ENCODE measurements at places on chromosomes 2 and 18.

- DNase-seq: no peak
Measured at GRCh38 chr18:77114415-77115191, 18.0 kb downstream of the MBP start.

- no peak for DNase-seq
Measured at GRCh38 chr2:163753726-163754125, 17.9 kb upstream of the FIGN start.

- DNase-seq: no peak
Measured at GRCh38 chr18:39749154-39749553, 2183.6 kb upstream of the CELF4 start.

- no peak for DNase-seq
Measured at GRCh38 chr2:229674830-229675530, 39.4 kb downstream of the DNER start.

- no peak for DNase-seq
Measured at GRCh38 chr18:57121542-57122112, 25.3 kb upstream of the BOD1L2 start.

GRCh38 chr2:189580241-189580651 lies 340 bp downstream of the SLC40A1 start:
- peak; percentile 40 for DNase-seq

DNA sequence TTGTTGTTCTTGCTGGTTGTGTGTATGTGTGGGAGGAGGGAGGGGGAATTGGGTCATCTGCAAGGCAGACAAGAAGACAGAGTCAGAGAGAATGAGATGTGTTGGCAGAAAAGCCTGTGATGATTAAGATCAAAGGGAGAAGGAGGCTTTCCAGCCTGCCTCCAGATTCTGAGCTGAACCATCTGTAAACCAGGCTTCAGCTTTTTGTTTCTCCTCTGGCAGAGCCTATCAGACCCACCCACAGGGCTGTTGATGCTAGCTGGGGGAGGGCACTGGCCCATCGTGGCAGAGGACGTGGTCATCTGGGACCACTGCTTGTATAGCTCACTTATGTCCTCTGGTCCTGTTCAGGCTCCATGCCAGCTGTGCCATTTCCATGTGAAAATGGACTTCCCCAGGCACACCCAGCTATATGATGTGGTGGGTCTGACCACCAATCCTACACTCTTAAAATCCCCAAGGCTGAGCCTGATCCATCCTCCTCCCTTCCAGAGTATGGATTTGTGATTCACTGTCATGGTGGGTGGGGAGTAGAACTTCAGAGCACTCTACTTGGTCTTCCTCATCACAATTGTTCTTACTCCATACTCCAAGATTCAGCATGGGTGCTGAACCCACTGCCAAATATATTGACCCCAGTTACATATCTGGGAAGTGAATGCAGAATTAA lies 27.8 kb upstream of the COL6A3 start:
- no peak for DNase-seq

- DNase-seq: no peak
Measured at GRCh38 chr2:148906124-148906523, 31.1 kb downstream of the KIF5C start.

DNA sequence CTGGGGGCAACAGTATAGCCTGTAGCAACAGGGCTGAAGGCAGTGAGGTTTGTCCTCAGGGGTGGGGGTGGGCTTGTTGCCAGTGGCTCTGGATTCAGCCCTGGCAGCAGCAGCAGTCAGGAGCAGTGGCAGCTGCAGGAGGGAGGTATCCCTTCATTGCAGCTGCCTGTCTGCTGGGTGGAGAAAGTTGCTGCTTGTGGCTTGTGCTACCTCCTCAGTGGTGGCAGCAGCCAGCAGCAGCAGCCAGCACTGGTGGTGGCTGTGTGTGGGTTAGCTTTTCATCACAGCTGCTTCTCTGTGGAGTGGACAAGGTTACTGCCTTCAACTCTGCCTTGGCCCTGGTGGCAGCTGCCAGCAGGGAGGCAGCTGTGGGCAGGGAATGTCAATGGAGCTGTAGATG lies 94.9 kb downstream of the ARL6IP6 start:
- DNase-seq: no peak

DNA sequence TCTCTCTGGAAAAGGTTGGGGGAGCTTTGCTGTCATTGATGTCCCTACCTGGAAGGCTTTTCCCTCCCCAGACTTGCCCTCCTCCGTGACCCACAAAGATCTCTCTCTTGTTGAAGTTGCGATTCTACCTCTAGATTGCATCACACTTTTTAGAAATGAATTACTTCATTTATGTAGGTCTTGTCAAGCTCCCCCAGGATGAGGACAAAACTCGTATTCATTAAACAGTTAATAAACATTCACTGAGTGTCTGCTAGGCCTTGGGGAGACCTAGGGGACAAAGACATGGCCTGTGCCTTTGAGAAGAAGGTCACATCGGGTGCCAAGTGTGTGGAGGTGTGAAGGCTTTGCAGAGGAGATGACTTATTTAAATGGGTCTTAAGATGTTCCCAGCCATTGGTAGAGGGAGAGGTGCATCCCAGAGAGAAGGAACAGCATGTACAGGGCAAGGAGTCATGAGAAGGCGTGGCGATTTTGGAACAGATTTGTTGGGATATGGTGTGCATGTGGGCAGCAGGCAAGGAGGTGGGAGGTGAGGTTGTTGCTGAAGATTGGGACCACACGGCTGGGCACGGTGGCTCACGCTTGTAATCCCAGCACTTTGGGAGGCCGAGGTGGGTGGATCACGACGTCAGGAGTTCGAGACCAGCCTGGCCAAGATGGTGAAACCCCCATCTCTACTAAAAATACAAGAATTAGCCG lies 9.8 kb upstream of the YWHAQ start:
- DNase-seq: no peak

DNA sequence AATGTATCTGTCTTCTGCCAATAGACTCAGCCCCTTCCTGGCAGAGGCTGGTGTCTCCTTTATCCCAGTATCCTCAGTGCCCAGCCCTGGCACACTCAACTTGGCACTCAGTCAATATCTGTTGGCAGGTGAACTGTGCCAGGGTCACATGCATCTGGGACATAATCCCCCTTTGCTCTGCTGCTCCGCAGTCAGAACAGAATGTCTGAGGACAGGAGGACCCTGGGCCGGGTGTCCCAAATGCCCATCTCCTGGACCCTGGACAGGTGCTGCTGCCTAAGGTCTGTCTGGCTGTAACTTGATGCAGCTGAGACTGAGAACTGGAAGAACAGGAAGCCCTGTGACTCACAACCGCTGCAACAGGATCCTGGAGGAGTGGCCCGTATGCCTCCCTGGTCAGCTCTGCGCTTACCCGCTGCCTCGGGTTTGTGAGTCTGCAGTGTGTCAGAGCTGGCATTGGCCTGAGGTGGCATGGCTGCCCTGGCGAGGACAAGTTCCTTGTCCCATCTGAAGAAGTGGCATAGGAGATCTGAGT lies 11.4 kb downstream of the HK2 start:
- DNase-seq: peak; percentile 74

DNA sequence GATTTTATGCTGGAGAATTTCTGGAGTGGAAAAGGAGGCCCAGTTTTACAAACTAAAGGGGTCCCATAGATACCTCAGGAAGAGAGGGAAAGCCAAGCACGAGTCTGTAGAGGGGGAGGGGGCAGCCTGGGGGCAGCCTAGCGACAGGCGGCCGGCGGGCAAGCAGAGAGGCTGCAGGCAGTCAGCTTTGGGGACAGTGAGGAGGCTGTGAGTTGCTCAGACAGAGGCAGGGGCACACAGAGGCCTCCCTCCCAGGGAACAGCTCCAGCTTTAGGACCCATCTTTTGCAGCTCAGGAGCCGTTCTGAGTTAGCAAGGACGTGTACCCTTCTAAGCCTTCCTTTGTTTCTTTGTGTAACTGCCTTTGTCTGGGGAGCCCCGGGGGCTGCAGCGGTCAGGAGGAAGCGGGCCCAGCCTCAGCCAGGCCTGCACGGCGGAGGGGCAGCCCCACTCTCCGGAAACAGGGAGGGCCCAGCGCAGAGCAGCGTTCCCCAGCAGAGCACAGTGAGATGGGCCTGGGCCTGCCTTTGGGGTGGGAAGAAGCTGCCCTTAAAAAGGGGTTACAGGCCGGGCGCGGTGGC lies 41.1 kb upstream of the RALBP1 start:
- no peak for DNase-seq

Data from NCI-H510A (cell line).